Pancreas (tissue), 10 donors: ENCODE measurements at places on chromosomes 1 and 21. TPM values are rescaled to one million over a fixed set of nuclear protein-coding genes. Genes with fewer than 3 reads are reported as not detected.

The ADGRL2 gene
- 6.8 TPM for polyA plus RNA-seq

The GOLT1A gene
- 38.8 TPM for polyA plus RNA-seq

The PDZK1 gene
- 9.8 TPM for polyA plus RNA-seq

The CD1B gene
- not detected for polyA plus RNA-seq

The PEAR1 gene
- 6.6 TPM for polyA plus RNA-seq

The RNU1-3 gene
- polyA plus RNA-seq: not detected

The CELSR2 gene
- polyA plus RNA-seq: 5.6 TPM

The C8A gene
- not detected for polyA plus RNA-seq

The PADI1 gene
- polyA plus RNA-seq: not detected

The OR2T2 gene
- not detected for polyA plus RNA-seq

DNA sequence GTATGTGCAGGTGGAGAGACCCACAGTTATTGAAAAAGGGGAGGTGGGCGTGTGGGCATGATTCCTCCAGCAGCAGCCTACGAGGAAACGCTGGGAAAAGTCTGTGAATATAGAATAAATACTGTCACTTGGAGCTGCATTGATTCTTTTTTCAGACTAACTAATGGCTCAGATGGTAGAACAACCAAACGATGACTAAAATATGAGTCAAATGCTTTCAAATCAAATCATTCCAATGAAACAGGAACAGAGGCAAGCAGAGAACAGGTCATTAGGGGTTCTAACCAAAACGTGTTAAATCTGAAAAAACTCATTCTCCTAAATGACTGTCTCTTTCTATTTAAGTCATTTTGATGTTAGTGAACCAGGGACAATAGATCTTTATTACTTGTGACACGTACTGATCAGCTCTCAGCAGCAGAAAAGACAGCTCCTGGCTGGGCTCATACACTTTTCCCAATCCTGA, 35.1 kb upstream of the SEC16B start:
- no peak for DNase-seq

GRCh38 chr1:162349635-162350330, 26.9 kb downstream of the SPATA46 start:
- no peak for DNase-seq

GRCh38 chr1:101299141-101299540, 62.3 kb downstream of the S1PR1 start:
- DNase-seq: no peak

DNA sequence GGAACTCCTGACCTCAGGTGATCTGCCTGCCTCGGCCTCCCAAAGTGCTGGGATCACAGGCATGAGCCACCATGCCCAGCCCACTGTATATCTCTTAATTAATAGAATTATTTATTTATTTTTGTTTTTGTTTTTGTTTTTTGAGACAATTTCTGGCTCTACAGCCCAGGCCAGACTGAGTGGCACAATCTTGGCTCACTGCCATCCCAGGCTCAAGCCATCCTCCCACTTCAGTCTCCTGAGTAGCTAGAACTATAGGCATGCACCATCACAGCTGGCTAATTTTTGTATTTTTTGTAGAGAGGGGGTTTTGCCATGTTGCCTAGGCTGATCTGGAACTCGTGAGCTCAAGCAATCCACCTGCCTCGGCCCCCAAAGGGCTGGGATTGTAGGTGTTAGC, 15.7 kb upstream of the WDTC1 start:
- no peak for DNase-seq

DNA sequence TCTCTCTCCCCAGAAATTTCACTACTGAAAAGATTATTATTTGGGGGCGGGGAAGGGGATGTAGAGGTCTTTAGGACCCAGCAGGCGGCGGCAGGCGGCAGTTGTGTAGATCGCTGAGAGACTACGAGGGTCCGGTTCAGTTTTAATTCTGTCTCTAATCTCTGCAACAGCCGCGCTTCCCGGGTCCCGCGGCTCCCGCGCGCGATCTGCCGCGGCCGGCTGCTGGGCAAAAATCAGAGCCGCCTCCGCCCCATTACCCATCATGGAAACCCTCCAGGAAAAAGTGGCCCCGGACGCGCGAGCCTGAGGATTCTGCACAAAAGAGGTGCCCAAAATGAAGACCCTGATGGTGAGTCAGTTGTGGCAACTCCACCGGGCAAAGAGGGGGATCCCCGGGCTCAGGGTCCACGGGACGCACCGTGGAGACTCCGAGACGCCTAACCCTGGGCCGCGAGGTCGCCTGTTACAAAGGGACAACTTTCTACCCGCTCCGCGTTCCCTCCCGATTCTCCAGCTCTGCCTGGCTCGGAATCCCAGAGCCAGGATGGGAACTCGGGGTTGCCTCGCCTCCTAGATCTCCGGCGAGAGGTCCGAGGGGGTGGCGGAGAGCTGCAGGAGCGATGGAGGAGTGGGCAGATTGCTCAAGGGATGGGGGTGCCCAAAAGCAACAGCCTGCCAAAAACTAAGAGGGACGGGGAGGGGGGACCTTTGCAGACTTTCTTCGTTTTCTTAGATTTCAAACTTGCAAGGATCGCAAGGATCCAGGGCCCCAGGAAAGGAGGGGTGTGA, at the start of gene ST6GALNAC5:
Gene ST6GALNAC5 (plus strand): TSS at position 139 of the 789 bp plus-strand sequence.
- no peak for DNase-seq

GRCh38 chr21:15293240-15293639, 228.4 kb upstream of the NRIP1 start:
- DNase-seq: no peak

- DNase-seq: peak; percentile 78
Observed at GRCh38 chr1:154970631-154971340, at the start of gene SHC1. TSS of gene SHC1 (minus strand) at chr1:154970747. CDS start at chr1:154970526, 221 bp downstream.

GRCh38 chr1:32362474-32363313, at the start of the genes FAM229A and TSSK3:
TSS of gene FAM229A (minus strand) at chr1:32362485. CDS start at chr1:32362091, 394 bp downstream.
TSS of gene TSSK3 (plus strand) at chr1:32362539. CDS start at chr1:32362702, 163 bp downstream.
- DNase-seq: no peak

DNA sequence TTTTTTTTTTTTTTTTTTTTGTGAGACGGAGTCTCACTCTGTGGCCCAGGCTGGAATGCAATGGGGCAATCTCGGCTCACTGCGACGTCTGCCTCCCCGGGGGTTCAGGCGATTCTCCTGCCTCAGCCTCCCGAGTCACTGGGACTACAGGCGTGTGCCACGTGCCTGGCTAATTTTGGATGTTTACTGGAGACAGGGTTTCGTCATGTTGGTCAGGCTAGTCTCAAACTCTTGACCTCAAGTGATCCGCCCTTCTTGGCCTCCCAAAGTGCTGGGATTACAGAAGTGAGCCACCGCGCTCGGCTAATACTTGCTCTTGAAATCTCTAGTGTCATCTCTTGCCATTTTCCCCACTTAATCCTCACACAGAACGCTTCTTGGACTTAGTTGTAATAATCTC, 1.1 kb upstream of the SYCP1 start:
- DNase-seq: no peak

GRCh38 chr1:47776667-47777131, 220.5 kb downstream of the TRABD2B start:
- no peak for DNase-seq

- no peak for DNase-seq
Observed at GRCh38 chr1:174836543-174836942, 163.2 kb upstream of the CACYBP start.

GRCh38 chr1:53511933-53512806, 53.0 kb downstream of the DMRTB1 start:
- no peak for DNase-seq
